ENCODE measurements at places on chromosomes 12 and 14.

DNA sequence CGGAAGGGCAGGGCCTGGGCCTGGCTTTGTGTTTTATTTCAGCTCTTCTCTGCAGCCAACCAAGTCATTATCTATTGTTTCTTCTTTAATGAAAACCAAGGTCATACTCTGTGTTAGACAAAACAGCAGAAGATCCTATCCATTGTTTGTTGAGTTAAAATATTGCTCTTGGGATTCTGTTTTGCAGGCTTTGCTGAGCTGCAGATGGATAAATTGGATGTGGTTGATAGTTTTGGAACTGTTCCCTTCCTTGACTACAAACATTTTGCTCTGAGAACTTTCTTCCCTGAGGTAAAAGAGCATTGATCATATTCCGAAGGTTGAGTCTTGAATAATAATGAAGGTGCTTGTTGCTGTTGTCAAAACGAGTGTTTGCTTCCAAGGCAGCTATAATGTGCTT lies 106.6 kb downstream of the PLXNC1 start:
- DNase-seq: no peak

GRCh38 chr14:32381869-32382268 lies 52.8 kb downstream of the AKAP6 start:
- no peak for DNase-seq

DNA sequence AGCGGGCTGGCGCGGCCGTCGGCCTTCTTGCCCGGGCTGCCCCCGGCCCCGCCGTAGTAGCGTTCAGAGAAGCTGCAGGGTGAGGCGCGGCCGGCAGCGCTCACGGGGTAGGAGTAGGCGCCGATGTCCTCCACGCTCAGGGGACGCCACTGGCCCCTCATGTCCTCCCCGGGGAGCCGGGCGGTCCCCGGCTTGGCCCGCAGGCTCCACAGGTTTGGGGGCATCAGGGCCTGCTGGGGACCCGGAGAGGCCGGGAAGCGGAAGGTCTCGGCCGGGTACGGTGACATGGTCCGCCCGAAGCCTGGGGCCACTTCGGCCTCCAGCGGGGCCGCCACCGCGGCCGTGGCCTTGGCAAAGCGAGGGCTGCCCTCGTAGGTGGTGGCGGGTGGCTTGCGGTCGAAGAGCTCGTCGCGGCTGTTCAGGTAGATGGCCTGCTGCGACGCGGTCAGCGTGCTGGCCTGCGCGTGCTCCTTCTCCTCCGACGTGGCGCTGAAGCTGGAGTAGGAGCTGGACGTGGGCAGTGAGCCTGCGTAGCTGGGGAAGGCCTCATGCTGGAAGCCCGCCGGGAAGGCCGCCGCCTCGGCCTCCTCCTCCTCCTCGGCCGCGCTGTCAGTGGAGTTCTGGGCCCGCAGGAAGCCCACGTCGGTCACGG lies 48.7 kb downstream of the BEGAIN start:
- DNase-seq: no peak

- no peak for DNase-seq
These were observed 5.4 kb downstream of the CDKN1B start for GRCh38 chr12:12722435-12723148.

- DNase-seq: no peak
These were observed 46.0 kb downstream of the SPIC start for GRCh38 chr12:101521136-101521535.

DNA sequence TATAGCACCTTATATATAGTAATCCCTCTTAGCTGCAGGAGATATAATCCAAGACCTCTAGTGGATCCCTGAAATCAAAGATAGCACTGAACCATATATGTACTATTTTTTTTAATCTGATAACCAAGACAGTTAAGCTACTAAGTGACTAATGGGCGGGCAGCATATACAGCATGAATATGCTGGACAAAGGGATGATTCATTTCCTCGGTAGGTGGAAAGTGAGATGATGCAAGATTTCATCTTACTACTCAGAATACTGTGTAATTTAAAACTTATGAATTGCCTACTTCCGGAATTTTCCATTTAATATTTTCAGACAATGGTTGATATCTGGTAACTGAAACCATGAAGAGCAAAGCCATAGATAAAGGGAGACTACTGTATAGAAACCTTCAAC lies 36.2 kb downstream of the PRMT8 start:
- no peak for DNase-seq

DNA sequence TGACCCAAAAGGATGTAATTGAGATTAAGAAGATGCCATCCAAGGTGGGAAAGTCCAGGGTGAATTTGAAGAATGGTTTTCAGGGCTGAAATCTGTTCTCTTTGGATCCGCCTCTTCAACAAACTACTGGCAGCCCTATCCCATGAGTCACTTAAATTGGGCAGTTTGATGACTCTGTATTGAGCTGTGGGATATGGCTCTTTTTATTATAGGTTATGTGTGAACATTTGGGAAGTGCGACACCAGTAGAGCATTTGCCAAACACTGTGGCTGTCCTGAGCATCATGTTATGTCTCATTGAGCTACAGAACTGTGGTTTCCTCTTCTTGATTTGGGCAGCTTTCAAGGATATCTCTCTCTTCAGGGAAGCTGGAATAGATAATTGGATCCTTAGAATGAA lies 22.3 kb downstream of the IFT43 start:
- DNase-seq: no peak

- peak; percentile 11 for DNase-seq
These were observed 727 bp downstream of the LDHB start for GRCh38 chr12:21656905-21657325.

DNA sequence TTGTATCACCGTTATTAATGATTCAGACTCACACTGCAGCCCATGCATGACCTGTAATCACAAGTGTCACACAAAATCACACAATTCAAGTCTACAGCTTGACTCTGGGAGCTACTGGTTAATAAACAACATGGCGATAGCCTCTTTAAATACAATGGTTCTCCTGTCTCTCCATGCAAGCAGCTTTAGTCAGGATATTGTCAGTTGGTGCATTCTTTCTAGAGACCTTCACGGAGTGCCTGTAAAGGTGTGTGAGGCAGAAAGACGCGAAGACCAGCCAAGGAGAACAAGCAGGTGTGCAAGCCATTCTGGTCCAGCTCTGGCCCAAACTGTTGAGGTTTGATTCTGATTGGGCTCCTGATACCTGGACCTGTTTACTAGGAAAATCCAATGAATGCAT lies 40.0 kb upstream of the FOXN3 start:
- no peak for DNase-seq

Data from stimulated activated CD8-positive, alpha-beta memory T cell treated with anti-CD3 and anti-CD28 coated beads, Interleukin-7, amount 100 ng/mL, for 48 hours (primary cell).